Hematopoietic multipotent progenitor cell treated with erythropoietin and hydrocortisone succinate and interleukin-3 and kit ligand, for 4 days (in vitro differentiated cells): ENCODE measurements at places on chromosomes 2 and 18.
A peak's percentile ranks its signal among the peaks of the same experiment; 100 is the strongest.

- no peak for DNase-seq
Observed at GRCh38 chr2:55101466-55101865, 51.2 kb upstream of the RTN4 start.

GRCh38 chr2:35997488-35997887 is 358.1 kb upstream of the CRIM1 start:
- no peak for DNase-seq

DNA sequence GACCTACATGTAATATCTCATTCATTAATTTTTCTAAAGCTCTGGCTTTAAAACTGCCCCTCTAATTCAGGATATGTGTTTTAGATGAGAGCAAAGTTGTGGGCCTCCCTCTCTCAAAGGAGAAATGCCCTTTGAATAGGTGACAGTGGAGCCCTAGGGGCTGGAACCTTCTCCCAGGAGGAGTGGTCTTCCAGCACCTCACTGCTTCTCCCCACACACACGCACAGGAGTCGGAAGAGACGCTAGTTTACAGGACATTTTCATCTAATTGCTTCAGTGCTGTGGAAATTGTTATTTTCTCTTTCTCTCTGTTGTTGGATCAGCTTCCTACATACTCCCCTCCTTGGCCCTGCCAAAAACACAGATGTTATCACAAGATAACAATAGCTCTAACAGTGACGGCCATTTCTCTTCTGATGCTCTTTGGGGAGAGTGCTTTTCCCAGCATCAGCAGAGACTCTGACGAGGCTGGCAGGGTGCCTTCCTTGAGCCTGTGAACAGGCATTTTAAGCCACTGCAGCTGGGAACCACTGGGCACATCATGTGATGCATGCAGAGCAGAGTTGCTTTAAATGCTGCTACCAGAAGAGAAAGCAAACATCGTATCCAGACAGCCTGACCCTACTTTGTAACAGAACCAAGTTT is 209.4 kb upstream of the SP5 start:
- DNase-seq = peak; percentile 22

DNA sequence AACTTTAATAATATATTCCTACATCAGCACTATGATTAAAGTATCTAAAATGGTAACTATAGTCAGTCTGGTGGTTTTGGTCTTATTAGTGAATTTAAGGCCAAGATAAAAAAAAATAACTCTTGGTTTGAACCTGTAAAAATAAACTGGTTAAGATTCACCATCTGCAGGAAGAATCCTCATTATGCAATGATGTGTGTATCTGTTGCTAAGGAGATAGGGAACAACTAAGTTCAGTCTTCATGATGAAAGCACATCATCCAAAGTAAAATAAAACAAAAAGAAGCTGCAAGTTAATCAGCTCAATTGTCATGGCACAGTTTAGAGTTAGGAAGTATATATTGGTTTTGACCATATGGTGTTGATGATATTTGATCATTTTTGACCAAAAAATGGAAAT is 466.0 kb downstream of the NYAP2 start:
- no peak for DNase-seq

GRCh38 chr18:23356915-23357601 is 96.0 kb upstream of the RIOK3 start:
- no peak for DNase-seq

DNA sequence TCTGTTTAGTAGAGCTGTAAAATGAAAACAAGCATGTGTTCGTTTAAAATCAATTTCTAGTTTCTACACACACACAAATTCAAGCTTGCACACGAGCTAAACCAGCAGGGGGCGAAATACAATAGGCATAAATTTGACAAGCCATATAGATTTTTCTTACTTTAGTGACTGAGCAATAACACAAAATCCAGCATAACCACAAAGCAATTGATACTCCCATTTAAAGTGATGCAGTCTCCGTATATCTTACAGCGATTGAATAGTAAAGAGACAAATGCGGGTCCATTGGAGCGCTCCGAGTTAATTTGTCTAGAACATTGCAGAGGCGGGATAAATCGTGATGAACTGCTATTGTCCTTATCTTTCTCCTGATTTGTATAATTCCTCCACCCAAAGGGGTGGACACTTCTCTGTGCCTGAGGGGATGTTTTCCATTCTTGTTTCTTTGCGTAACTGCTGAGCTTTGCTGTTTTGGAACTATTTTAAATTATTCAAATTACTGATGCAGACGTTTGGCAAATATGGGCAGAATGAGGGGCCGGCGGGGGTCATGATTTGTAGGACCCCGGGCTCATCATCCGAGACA is 1.2 kb upstream of the AFTPH start:
- peak; percentile 95 for DNase-seq

- no peak for DNase-seq
Observed at GRCh38 chr2:133573491-133574162, 5.4 kb upstream of the NCKAP5 start.

DNA sequence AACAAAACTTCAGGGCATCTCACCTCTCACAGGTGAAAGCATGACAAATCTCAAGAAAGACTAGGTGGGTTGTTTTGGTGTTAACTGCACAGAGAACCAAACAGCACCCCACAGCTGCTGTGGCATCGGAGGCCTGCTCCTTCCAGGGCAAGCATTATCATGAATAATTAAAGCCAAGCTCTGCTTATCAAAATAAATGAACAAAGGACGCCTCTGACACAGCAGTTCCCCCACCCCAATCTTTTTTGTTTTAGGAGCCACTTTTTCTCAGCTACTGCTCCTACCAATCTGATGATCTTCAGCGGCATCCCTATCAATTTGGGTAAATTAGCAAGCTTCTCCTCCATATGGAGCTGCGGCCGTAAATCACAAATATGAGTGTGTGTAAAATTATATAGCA is 58.6 kb downstream of the KLF7 start:
- peak; percentile 51 for DNase-seq

GRCh38 chr2:229223107-229223506 is 48.0 kb downstream of the PID1 start:
- DNase-seq = no peak

- no peak for DNase-seq
Observed at GRCh38 chr2:170533156-170533555, 182.0 kb upstream of the SP5 start.

GRCh38 chr18:70489986-70490933 is 201.4 kb downstream of the SOCS6 start:
- peak; percentile 84 for DNase-seq

GRCh38 chr2:104658904-104659591 is 194.9 kb upstream of the POU3F3 start:
- peak; percentile 54 for DNase-seq

DNA sequence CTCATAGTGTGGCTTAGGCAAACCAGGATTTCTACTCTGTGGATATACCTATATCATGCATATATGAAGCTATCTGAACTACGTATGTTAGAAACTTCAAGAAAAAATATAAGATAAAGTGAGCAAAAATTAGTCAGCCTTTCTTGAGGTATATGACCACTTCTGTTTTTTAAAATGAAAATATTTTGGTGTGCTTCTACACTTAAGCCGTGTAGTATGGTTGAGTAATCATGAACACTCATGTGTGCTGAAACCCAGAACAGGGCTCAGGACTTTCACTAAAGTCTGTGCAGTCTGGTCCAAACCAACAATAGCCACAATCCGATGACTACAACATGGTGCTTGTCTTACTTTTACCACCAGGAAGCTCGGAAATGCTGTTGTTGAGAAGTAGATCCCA is 48.9 kb upstream of the TMEM177 start:
- DNase-seq = no peak

GRCh38 chr18:50166901-50167300 is 28.0 kb downstream of the MYO5B start:
- no peak for DNase-seq

- no peak for DNase-seq
Observed at GRCh38 chr2:120740375-120740764, 4.7 kb downstream of the GLI2 start.

GRCh38 chr2:8451273-8451672 is 230.6 kb upstream of the ID2 start:
- no peak for DNase-seq

- DNase-seq = no peak
Observed at GRCh38 chr2:111952871-111953452, 54.6 kb downstream of the MERTK start.

- DNase-seq = no peak
Observed at GRCh38 chr18:60739212-60739611, 366.6 kb upstream of the MC4R start.

DNA sequence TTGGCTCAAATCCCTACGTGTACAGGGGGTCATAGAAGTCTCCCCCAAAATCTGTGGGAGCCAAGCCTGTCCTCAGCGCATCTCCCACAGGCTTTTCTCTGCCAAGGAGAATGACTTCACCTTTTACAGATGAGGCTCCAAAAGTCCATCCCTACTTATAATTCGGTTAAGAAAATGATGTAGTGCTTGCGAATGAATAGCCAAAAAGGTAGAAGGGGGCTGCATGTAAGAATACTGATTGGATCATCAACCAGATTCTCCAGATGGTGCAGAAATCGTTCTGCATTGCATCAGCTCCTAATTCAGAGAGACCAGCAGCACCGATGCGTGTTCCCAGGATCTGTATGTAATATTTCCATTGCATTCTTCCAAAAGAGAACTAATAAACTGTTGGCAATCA is 91.9 kb downstream of the EPHA4 start:
- DNase-seq = no peak

GRCh38 chr18:47821314-47821713 is 109.1 kb downstream of the SMAD2 start:
- DNase-seq = no peak
